NCI-H460 (cell line): ENCODE measurements at places on chromosomes 3 and 15.

GRCh38 chr3:35633332-35634124 is 5.8 kb upstream of the ARPP21 start:
- DNase-seq: no peak

DNA sequence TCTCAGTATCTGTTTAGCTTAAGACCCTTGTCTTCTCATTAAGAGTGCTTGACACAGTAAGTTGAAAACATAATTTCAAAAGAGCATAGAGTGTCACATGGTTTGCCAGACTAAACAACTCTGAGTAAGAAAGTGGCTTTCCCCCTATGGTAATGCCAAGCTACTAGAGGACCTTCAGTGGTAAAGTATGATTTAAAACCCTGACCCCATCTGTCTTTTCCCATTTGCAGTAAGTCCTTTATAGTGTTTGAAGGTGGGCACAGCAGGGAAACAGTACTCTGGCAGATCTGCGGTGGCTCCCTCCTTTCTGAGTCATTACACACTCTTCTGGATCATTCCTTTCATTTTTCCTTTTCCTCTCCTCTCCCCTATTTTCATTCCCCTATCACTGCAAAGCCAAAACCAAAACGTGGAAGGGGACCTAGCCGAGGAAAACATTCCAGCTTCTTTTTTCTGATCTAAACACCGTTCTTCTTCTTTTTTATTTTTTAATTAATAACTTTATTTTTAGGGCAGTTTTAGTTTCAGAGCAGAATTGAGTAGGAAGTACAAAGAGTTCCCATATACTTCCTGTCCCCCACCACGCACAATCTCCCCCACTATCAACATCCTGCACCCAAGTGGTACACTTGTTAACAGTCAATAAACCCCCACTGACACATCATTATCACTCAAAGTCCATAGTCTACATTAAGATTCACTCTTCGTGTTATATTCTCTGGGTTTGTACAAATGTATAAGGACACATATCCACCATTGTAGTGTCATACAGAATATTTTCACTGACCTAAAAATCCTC is 74.7 kb downstream of the PPARG start:
- DNase-seq: no peak

DNA sequence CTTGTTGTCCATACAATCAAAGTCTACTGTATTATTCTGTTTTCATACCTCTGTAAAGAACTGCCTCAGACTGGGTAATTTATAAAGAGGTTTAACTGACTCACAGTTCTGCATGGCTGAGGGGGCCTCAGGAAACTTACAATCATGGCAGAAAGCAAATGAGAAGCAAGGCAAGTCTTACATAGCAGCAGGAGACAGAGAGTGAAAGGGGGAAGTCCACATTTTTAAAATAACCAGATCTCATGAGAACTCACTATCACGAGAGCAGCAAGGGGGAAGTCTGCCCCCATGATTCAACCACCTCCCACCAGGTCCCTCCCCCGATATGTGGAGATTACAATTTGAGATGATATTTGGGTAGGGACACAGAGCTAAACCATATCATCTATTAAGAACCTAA is 724.6 kb upstream of the CBLB start:
- no peak for DNase-seq

- DNase-seq: no peak
Observed at GRCh38 chr3:46293991-46294833, 52.0 kb downstream of the CCR3 start.

GRCh38 chr3:188687389-188687788 is 484.4 kb upstream of the TPRG1 start:
- no peak for DNase-seq

DNA sequence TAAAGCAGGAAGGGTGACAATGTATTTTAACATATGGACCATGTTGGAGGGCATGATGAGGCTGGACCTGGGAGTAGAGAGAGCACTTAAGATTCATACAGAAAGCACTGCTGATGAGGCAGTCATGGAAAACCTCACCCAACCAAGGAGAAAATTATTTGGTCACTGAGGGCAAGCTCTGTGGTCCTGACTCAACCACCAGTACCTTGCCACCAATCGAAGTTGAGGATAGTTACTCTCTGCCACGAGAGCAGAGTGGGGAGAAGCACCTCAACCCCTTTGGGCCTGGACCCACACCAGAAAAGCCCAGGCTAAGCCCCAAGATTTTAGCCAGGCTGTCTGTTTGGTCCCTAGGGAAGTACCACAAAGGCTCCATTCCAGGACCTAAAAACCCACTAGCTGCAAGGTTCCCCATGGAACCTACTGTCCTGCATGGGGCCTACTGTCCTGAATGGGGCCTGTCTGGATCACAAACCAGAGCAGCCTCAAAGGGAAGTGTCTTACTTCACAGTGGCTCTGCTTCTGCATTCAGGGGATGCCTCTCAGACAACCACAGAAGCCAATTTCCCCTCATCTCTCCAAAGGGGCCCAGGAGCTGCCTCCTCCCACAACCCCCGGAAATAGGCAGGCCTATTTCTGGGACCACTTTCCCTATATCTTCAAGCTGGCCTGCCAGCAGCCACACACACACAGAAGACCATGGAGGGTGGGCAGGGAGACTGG is 4.2 kb downstream of the CCDC71 start:
- DNase-seq: no peak

- no peak for DNase-seq
Observed at GRCh38 chr3:197135212-197135611, 105.6 kb upstream of the MELTF start.

GRCh38 chr3:108209579-108209978 is 12.6 kb downstream of the IFT57 start:
- no peak for DNase-seq

GRCh38 chr3:122993124-122993978 is 34.2 kb downstream of the SEMA5B start:
- DNase-seq: no peak

- DNase-seq: no peak
Observed at GRCh38 chr3:105722943-105723556, 145.8 kb downstream of the CBLB start.
